ENCODE measurements at places on chromosomes 7 and 10.

GRCh38 chr7:129535896-129536295 lies 33.6 kb downstream of the SMKR1 start:
- DNase-seq = no peak

DNA sequence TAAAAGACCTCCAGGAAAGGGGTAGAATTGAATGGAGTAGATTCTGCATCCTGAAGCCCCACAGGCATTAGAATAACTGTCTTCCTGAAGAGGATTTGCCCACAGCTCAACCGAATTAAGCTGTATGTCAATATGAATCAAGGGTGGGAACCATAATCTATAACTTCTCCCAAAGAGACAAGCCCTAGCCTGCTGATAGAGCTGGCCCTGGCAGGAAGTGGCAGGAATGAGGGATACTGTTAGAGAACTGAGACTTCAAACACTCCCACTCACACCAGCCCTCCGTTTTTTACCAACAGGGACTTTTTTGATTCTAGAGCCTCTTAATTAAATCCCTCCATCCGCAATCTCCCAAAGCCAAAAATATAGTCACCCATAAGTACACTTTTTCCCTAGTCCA lies 12.2 kb upstream of the DUSP5 start:
- no peak for DNase-seq

- DNase-seq = no peak
Observed at GRCh38 chr7:28904578-28905048, 53.5 kb downstream of the TRIL start.

DNA sequence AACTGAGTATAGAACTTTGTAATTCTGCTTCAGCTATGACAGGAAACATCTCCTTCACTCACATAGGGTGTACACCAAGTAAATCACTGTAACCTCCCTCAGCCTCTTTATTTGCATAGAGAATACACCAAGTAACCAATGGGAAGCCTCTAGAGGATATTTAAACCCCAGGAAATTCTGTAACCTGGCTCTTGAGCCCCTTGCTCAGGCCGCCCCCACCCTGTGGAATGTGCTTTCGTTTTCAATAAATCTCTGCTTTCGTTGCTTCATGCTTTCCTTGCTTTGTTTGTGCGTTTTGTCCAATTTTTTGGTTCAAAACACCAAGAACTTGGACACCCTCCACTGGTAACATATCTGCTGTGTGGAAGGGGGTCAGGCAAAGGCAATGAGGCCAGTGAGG lies 60.2 kb downstream of the CLRN3 start:
- DNase-seq = no peak

DNA sequence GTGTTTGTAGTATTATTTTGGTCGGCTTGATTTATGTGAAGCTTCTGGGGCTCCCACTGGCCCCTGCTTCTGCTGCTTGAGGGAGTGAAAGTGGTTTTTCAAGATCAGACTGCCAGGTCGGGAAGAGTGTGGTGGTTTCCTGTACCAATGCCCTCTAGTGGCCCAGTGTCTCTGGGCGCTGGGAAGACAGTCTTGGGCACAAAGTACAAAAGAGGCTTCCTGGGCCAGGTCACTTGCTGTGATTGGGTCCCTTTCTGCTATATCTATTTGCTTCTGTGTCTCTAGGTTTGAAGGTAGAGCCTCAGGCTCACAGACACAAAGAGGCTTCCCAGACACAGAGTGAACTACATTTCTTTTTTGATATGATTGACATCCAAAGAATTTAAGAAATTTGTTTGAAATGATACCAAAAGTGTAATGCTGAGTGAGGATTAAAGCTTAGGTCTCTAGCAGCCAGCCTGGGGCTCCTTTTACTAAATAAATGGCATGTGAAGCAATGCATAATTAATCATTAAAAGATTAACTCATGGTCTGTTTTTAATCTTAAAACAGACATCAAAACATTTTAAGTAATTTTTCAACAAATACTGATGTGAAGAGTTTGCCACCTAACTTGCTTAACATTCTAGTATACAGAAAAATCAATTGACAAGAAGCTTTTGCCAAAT lies 36.3 kb downstream of the ABCB1 start:
- DNase-seq = no peak

DNA sequence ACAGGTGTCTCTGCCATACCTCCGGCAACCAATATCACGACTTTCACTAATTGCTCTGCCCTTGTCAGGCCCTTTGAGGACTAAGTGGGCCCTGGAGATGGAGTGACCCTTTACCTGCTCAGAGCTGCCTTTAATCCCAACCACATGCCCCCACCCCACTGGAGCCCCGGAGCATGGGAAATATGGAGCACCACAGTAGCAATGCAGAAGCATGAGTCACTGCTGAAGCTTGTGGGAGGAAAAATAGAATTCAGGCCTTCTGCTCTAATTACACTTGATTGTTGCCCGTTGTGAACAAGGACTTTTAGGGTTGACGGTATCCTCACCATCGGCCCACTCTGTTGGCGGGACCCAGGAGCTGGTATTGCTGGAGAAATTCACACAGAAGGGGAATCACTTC lies 52.5 kb upstream of the FRMD4A start:
- no peak for DNase-seq

GRCh38 chr7:1895664-1896515 lies 225.8 kb downstream of the ELFN1 start:
- DNase-seq = no peak

- DNase-seq = no peak
Observed at GRCh38 chr7:24923172-24923865, 56.7 kb downstream of the OSBPL3 start.

- no peak for DNase-seq
Observed at GRCh38 chr7:151013356-151013732, 10.9 kb downstream of the ATG9B start.

DNA sequence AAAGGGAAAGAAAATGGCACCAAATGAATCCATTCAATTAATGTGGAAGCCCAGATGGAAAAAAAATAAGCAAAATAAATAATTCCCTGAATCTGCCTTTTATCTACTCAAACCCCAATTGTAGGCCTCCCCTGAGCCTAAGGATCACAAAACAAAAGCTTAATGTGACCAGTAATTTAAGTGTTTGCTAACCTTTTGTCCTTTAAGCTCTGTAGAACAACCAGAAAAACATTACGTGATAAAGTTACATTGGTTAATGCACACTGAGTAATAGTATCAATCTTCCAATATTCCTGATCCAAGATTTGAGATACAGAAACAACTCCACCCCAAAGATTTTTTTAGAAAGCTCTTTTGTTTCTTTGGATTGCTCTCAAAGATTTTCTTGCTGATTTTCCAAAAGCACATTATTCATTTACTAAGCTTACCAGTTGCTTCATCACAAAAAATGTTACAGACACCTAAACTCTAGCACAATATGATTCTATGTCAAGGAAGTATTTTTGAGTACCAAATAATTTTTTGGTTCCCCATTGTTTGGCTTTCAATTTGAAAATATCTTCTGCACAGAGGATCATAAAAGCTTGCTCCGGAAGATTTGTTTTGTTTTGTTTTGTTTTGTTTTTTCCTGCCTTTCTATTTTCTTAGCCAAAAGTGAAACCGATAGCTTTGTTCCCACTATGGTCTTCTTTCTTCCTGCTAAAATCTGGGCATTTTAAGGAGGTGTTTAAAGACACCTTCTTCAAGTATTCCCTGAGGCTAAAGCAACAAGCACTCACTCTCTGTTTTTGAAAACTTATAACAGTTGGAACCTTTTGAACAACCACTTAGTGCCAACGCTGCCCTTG lies 54.2 kb downstream of the TRIL start:
- DNase-seq = no peak

- DNase-seq = no peak
Observed at GRCh38 chr10:28986117-28986792, 302.6 kb upstream of the LYZL1 start.

- no peak for DNase-seq
Observed at GRCh38 chr7:25575634-25576033, 347.3 kb upstream of the NPVF start.

DNA sequence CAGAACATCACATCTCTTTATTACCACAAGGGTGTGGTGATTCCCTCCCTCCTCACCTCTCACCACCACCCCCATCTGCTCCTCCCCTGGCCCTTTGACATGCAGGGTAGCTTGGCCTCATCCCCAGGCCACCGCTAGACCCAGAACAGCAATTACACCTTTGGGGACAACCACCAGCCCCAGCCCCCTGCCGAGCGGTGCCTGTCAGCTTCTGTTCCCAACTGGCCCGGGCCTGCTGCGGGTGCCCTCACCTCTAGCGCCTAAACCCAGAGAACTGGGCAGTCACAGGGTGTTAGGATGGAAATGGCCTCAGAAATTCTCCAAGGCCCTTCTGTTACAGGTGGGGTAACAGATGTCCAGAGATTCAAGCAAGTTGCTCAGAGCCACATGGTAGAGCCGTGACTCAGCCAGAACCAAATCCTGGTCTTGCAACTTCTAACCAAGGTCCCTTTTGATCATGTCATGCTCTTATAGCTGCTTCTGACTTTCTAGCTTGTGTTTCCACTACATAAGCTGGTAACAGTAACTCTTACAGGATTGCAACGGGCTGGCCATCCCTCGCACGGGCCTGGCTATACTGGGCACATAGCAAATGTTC lies 78.0 kb downstream of the PRKAG2 start:
- no peak for DNase-seq

GRCh38 chr10:73809061-73809818 lies 2.2 kb downstream of the NDST2 start:
- DNase-seq = no peak

GRCh38 chr10:132447446-132448247 lies 50.6 kb downstream of the PWWP2B start:
- peak; percentile 67 for DNase-seq

GRCh38 chr10:50648089-50648934 lies 24.6 kb upstream of the SGMS1 start:
- no peak for DNase-seq

- peak; percentile 45 for DNase-seq
Observed at GRCh38 chr7:55546814-55547213, 25.5 kb downstream of the VOPP1 start.

GRCh38 chr10:133129859-133130495 lies 30.0 kb upstream of the KNDC1 start:
- DNase-seq = no peak

DNA sequence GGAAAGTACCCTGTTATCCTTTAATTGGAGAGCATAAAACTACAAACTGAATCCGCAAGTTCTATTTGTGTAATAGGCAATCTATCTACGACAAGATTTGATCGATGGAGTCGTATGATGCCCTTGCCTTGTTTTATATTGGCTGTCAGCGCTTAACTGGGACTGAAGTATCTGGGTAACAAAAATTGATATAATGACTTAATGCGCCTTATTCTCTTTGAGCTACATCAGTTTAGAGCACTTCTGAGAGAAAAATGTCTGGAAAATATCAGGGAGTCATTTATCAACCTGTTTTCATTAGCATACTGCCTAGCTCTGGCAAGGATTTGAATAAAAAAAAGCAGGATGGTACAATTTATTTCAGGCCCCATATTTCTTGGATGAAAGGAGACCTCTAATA lies 262.1 kb downstream of the LRMDA start:
- no peak for DNase-seq

DNA sequence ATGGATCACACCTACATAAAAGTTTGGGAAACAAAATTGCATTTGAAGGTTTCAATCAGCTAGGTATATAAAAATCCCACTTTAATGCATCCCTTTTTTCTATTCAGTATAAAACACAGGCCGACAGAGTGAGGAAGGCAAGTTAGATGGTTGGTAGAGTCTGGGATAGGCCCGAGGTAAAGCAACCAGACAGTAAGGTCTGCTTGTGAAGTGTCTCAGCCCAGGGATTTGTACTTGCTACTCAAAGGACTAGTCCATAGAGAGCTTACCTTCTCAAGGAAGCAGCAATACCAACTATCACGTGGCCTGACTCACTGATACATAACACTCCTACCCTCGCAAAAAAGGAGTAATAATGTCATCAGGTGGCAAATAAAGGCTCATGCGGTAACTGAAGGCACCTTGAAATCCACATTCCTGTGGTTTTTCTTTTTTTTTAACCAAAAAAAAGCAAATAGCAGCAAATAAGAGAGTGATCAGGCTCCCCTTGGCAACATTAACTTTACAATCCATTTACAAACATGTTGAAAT lies 56.2 kb upstream of the ATP6V0A4 start:
- DNase-seq = no peak

- DNase-seq = no peak
Observed at GRCh38 chr10:43074409-43074808, 2.5 kb upstream of the RET start.

- DNase-seq = no peak
Observed at GRCh38 chr7:107471292-107472070, 1.6 kb downstream of the GPR22 start.

DNA sequence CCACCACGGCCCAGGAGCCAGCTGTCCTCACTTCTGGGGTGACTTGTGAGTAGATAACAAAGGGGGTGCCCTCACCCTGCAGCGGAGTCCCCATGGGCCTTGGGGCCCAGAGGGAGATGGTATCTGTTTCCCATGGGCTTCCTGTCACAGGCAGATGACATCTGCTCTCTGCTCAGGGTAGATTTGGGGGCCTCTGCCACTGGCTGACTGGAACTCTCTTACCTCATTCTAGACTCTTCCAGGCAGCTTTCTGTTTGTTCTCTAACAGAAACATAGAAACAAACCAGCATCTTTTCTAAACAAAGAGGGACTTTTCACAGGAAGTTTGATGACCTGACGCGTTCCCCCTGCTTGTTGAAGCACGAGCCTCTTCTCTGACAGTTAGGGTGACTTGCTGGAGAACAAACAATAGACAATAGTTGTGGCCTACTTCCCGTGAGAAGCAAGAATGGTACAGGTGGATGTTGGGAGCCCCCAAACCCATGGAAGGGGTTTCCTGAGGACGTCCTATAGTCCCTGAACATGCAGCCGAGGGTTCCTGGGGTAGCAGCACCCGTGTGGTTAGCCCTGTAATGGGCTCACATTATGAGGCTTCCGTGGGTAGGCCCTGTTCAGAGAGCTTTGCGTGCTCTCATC lies 61.6 kb downstream of the GRK5 start:
- no peak for DNase-seq

DNA sequence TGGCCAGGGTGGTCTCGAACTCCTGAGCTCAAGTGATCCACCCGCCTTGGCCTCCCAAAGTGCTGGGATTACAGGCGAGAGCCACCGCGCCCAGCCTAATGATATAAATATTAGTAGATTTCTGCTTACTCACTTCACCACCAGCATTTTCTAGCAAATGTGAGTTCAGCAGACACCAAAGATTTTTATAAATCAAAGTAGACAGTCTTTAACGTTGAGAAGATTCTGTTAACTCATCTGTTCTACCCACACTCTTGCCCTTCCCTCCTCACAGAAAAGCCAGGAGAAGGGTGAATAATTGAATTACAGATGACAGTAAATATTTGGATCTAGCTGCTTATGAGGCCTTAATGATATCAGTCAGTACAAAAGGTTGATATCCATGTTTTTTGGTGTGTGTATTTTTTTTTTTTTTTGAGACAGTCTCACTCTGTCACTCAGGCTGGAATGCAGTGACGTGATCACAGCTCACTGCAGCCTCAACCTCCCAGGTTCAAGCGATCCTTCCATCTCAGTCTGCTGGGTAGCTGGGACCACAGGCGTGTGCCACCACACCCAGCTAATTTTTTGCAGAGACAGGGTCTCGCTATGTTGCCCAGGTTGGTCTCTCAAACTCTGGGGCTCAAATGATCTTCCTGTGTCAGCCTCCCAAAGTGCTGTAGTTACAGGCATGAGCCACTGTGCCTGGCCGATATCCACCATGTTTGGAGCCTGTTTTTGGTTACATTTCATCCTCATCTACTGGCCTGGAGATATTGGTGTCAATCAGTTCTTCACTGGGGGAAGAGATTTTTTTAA lies 120.5 kb downstream of the CUX1 start:
- DNase-seq = no peak

- DNase-seq = no peak
Observed at GRCh38 chr10:77139252-77140160, 498.1 kb downstream of the KCNMA1 start.

GRCh38 chr7:74501298-74501697 lies 47.6 kb downstream of the GTF2IRD1 start:
- DNase-seq = no peak

GRCh38 chr7:73487486-73487885 lies 34.6 kb downstream of the BAZ1B start:
- no peak for DNase-seq

Measured in AG09309 (cell line).